ENCODE measurements at places on chromosomes 13 and 19.
A peak's percentile ranks its signal among the peaks of the same experiment; 100 is the strongest.

- no peak for DNase-seq
Observed at GRCh38 chr13:28468023-28468915, 26.7 kb downstream of the FLT1 start.

DNA sequence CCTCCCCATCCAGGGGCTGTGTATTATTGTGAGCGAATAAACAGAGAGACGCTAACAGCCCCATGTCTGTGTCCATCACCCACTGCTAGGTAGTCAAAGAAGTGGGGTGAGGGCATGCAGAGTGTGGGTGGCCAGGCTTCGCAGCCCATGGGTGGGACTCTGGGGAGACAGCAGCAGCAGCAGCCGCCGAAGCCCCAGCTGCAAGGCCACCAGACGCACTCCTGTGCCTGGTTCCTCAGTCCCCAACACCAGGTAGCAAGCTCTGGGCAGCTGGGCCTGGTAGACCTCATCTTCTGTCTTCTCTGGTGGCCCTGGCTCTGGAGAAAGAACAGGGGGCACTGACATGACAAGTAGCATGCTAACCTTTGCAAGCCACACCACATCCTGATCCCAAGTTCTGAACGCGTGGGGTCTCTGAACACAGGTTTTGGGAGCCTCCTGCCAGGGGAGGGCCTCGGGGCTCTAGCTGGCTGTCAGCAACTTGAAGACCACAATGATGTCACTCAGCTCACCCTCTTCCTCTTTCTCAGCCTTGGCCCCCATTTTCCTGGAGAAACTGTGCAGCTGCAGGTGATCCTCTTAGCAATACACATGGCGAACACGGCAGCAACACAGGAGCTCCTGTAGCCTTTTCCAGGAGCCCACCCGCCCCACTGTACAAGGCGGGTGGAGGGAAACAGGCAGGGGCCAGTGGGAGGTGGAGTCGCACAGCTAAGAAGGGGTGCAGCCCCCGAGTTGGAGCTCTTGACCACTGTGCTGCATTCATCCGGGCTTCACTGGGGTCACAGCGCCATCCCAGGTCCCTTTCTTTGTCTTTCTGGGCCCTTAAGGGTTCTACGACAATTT lies 5.8 kb downstream of the FUZ start:
- DNase-seq = no peak

GRCh38 chr19:42271045-42271419 lies 2.0 kb downstream of the CIC start:
- no peak for DNase-seq

GRCh38 chr13:104595511-104595910 lies 1529.3 kb upstream of the SLC10A2 start:
- no peak for DNase-seq

GRCh38 chr19:48719263-48720171 lies at the start of gene MAMSTR:
Gene MAMSTR, minus strand, starts transcription at chr19:48719725. Its CDS starts 694 bp downstream, at chr19:48719031.
- DNase-seq = peak; percentile 52

- no peak for DNase-seq
Observed at GRCh38 chr13:50709058-50709457, 134.4 kb downstream of the DLEU7 start.

DNA sequence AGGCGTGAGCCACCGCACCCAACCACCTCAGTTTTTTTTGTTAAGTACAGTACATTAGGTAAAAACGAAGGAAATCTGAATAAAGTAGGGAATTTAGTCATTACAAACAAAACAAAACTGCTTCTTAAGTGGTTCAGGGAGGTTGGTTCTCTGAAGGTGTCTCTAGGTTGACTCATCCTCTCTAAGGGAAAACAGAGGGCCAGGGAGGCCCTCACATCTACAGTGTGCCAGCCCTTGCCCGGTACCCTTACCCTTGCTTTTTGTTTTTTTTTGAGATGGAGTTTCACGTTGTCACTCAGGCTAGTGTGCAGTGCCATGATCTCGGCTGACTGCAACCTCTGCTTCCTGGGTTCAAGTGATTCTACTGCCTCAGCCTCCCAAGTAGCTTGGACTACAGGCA lies 17.2 kb upstream of the JUND start:
- DNase-seq = no peak

DNA sequence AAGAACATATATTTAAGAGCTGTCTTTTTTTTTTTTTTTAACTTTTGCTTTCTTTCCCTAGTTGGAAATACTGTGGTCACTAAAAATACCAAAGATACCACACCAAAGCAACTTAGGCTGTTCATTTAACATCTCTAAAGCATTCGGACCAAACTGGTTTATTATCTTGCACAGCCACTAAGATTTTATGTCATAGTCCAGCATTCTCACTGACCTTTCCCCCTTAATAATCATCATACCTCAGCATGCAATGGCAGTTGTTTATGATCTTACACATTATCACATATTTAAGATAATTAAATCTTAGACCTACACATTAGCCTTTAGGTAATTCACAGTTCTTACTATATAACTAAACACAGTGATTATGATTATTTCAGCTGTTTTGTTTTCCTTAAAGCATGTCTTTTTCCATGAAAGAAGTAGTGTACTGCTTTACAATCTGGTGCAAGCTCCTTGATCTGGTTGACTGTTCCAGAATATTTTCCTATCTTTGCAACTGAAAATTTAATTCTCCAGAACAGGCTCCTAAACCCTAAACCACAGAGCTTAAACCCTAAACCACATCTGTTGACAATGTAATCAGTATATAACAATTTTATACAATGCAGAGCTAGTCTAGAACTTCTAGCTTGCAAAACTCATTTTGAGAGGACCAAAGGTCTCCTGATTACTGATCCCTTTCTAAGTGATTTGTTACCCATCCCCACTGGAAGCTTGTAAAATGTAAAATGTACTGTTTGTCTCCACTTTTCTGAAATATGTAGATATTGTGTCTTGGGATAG lies 74.2 kb downstream of the CDK8 start:
- no peak for DNase-seq

DNA sequence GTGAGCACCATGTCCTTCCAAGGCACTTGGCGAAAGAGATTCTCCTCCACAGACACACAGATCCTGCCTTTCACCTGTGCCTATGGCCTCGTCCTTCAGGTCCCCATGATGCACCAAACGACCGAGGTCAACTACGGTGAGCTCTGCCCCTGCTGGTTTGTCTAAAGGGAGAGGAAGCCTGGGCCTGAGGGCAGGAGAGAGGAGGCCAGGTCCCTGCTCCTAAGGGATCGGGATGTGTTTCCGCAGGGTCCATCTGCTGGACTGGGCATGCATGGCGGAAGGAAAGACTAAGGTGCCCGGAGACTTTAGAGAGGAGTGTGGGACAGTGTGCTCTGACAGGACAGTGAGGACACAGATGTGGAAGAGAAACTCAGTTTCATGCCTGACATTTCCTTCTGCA lies 7.6 kb downstream of the SERPINE3 start:
- DNase-seq = no peak

GRCh38 chr19:55694241-55694655 lies 19.2 kb downstream of the EPN1 start:
- no peak for DNase-seq

DNA sequence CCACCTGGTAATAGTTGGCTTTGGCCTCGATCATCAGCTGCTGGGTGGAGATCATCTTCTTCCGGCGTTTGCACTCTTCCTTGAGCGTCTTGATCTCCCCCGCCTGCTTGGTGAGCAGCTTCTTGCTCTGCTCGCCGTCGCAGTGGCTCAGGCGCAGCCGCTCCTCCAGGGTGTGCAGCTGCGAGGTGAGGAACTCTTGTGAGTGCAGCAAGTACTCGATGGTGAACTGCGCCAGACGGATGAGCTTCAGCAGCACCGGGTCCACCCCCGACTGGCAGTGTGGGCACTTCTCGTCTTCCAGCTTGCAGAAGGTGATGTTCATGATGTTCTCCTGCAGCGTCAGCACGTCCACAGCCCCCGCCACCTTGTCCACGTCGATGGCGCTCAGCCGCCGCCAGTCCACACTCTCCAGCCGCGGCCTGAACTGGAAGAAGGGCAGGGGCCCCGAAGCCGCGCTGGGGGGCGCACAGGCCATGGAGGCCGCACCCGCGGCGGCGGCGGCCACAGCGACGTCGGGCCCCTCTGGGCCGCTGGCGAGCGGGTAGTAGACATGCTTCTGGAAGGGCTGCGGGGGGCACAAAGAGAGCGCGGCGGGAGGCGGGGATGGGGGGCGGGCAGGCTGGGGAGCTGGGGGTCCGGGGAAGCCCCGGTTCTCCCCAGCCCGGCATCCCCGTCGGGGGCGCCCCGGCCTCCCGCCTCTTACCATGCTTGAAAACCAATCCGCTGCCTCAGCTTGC lies 3.0 kb downstream of the DZIP1 start:
- peak; percentile 48 for DNase-seq

GRCh38 chr13:111514610-111515306 lies 194.3 kb downstream of the TEX29 start:
- DNase-seq = no peak

DNA sequence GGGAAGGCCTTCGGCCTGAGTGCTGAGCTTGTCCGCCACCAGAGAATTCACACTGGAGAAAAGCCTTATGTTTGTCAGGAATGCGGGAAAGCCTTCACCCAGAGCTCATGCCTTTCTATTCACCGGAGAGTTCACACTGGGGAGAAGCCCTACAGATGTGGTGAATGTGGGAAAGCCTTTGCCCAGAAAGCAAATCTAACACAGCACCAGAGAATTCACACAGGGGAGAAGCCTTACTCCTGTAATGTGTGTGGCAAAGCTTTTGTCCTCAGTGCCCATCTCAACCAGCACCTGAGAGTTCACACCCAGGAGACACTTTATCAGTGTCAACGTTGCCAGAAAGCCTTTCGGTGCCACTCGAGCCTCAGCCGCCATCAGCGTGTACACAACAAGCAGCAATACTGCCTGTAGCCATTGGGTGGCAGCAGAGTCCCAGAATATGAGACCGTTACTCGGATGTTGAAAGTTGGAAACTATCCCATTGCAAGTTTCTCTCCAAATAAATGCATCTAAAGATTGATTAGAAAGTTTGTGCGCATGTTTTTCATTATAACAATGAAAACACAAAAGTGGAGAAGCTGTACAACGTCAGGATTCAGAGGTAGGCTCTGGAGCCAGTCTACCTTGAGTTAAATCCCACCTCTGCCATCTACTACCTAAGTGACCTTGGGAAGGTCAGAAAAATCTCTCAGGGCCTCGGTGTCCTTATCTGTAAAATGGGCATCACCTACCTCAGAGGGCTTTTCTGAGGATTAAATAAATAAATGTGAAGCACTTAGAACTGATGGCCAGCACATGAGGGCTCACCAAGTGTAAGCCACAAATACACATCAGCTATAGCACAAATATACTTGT lies 21.1 kb downstream of the ZNF473 start:
- no peak for DNase-seq

GRCh38 chr19:36051637-36052036 lies 2.4 kb downstream of the THAP8 start:
- no peak for DNase-seq

GRCh38 chr13:112438515-112438914 lies 62.4 kb downstream of the SPACA7 start:
- DNase-seq = no peak

All from ovary (tissue), 10 donors.